ENCODE measurements at places on chromosomes 3 and 15. TPM values are rescaled to one million over a fixed set of nuclear protein-coding genes. Genes with fewer than 3 reads are reported as not detected.

The OIP5 gene
- 19.9 TPM for total RNA-seq

The ZMYND10 gene
- total RNA-seq, result 1.6 TPM

The SLC9C1 gene
- total RNA-seq, result not detected

The GOLGA6L25 gene
- not detected for total RNA-seq

The NANOGP8 gene
- total RNA-seq, result not detected

The LMAN1L gene
- 0.15 TPM for total RNA-seq

The SLC28A1 gene
- total RNA-seq, result not detected

The CCR8 gene
- total RNA-seq, result 2.5 TPM

The BFSP2 gene
- total RNA-seq, result 0.61 TPM

The SLC28A2 gene
- not detected for total RNA-seq

The NR2E3 gene
- not detected for total RNA-seq

The TMIE gene
- 0.30 TPM for total RNA-seq

The TRAIP gene
- total RNA-seq, result 23.5 TPM

The DUOXA1 gene
- total RNA-seq, result not detected

The POPDC2 gene
- total RNA-seq, result 1.4 TPM

The MLH1 gene
- 77.8 TPM for total RNA-seq
